ENCODE measurements at places on chromosomes 7 and 10.
A peak's percentile ranks its signal among the peaks of the same experiment; 100 is the strongest.

DNA sequence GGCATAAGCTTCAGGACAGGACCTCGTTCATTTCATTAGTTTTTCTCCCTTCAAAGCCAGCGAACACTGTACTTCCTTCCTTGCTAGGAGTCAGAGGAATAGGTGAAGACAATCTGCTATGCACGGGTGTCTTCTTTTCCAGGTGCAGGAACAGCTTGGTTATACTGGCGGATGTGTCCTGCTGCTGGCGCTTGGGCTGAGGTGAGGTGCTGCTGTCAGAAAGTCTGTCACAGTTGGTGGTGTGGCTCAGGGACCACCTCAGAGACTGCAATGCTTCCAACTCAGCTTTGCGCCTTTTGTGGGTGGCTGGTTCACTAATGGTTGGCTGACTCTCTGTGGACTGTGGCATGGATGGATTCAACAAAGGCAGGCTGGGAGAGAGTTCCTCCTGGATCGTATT lies 58.3 kb upstream of the UBN2 start:
- no peak for DNase-seq

DNA sequence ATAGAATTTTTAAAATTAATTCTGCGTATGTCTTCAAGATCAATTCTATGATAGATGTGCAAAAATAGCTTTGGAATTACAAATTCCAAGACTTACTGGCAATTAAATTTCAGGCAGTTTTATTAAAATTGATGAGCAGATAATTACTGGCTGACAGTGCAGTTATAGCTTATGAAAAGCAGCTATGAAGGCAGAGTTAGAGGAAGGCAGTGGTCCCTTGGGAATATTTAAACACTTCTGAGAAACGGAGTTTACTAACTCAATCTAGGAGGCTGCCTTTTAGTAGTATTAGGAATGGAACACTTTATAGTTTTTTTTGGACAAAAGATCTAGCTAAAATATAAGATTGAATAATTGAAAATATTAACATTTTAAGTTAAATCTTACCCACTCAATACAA lies 70.8 kb downstream of the CFTR start:
- DNase-seq = no peak

- DNase-seq = no peak
Observed at GRCh38 chr7:33639552-33640197, 265.7 kb upstream of the BMPER start.

GRCh38 chr10:28853195-28853594 lies 175.9 kb downstream of the BAMBI start:
- DNase-seq = peak; percentile 46

GRCh38 chr7:135213831-135214230 lies 2.5 kb upstream of the WDR91 start:
- no peak for DNase-seq

DNA sequence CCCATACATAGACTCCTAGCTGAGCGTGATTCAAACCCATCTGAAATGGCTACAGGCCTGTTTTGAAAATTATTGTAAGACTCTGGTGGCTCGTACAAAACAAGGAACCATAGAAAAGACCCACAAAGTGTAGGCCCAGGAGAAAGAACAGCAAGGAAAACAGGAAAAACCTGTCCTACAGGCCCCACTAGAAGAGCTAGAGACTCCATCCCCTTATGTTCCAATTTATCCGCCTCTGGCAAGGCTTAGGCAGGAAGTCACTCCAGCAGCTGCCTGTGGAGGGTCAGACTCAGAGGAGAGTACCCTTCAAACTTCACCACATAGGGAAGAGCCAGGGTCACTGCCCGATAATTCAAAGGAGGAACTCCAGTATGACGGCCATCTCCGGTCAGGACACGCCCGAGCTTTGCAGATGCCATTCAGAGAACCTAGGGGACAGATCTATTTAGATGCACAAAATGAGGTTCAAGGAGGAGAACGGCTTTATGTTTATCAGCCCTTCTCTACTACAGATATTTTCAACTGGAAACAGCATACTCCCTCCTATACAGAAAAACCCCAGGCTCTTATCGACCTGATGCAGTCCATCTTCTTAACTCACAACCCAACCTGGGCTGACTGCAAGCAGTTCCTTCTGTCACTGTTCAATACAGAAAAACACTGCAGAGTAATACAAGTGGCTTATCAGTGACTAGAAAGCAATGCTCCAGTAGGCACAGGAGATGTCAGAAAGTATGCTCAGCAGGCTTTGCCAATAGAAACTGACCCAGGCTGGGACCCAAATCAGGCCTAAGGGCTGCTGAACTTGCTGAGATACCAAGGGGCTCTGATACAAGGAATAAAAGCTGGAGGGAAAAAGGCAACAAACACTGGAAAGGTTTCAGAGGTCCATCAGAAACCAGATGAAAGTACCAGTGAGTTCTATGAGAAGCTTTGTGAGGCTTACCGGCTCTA lies 8.6 kb upstream of the ZNF33B start:
- peak; percentile 48 for DNase-seq

- DNase-seq = no peak
Observed at GRCh38 chr7:47520406-47520805, 61.5 kb downstream of the TNS3 start.

DNA sequence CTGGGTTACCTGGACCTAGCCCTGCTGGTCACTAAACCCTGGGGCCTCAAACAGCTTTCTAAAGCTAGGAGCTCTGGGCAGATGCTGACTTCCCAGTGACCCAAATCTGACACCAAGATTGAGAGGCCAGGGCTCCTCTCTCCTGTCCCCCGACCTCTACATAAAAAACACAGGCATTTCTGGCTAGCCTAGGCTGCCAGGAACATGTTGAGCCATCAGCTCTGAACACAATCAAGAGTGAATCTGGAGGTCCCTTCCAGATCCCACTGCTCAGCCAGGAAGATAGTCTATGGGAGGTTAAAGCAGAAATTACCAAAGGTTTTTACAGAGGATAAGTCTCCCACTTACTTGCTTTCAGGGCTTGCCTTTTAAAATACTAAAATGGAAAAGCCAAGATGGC lies 22.1 kb upstream of the PDE1C start:
- no peak for DNase-seq

- no peak for DNase-seq
Observed at GRCh38 chr7:38034062-38034908, 113.8 kb downstream of the EPDR1 start.

- no peak for DNase-seq
Observed at GRCh38 chr10:126651467-126651866, 19.0 kb downstream of the C10orf90 start.

GRCh38 chr10:102322914-102323313 lies 72.6 kb upstream of the NFKB2 start:
- DNase-seq = no peak

GRCh38 chr7:85750454-85750949 lies 563.6 kb upstream of the SEMA3D start:
- DNase-seq = no peak

- DNase-seq = no peak
Observed at GRCh38 chr10:74786126-74786525, 40.3 kb upstream of the KAT6B start.

- no peak for DNase-seq
Observed at GRCh38 chr10:24579448-24579847, 144.2 kb downstream of the ARHGAP21 start.

DNA sequence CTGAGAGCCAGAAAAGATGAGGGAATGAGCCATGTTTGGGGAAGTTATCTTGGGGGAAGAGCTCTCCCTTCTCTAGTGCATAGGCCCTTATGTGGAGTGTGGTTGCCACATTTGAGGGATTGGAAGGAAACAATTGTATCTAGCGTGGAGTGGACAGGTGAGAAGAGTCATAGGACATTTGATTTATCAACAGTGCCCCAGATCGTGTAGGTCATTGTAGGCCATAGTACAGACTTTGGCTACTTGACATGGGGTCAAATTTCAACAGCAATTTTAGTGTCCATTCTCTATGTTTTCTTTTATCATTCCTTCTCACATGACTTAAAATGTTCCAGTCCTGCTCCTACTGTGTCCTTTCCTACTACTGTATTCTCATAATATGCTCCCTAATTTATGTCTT lies 1182.8 kb downstream of the SORCS1 start:
- DNase-seq = no peak

- no peak for DNase-seq
Observed at GRCh38 chr7:37732888-37733287, 49.3 kb downstream of the GPR141 start.

DNA sequence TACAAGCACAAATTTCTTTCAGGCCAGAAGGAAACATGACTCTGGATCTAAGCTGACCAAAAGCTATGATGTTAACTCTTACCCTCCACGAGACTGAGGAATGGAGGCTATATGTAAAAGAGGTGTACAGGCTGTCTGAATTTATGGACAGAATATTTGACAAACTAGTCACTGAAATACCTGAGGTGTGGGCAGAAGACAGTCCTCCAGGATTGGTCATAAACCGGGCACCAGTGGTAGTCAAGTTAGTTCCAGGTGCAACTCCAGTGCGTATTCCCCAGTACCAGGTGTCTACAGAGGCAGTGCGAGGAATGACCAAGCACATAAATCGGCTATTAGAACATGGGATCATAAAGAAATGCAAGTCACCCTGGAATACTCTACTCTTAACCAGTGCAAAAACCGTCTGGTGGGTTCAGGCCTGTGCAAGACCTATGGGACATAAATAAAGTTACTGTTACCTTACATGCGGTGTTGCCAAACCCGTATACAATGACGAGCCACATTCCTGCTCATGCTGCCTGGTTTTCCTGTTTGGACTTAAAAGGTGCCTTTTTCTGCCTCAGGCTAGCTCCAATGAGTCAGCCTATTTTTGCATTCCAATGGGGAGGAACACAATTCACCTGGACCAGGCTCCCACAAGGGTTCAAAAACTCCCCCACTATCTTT lies 6.7 kb upstream of the CYREN start:
- no peak for DNase-seq

DNA sequence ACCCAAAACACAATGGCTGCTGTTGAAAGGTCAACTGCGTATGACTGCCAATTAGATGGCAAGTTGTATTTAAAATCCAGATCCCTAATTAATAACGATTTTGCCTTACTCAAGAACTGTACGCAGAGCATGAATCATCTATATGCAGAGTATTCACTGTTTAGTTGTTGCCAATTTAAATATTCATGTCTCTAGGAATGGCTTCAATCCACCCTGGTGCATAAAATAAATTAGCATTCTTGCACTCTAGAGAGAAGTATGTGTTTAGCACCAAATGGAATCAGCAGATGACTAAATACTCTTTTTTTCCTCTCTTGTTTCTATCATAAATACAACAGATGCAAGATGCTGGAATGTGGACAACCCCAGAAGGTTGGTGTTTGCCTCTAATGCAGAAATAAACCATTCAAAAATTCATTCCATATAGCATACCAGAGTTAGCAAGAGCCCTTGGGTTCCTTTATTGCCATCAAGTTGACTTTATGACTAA lies 320.3 kb downstream of the LRRTM3 start:
- no peak for DNase-seq

DNA sequence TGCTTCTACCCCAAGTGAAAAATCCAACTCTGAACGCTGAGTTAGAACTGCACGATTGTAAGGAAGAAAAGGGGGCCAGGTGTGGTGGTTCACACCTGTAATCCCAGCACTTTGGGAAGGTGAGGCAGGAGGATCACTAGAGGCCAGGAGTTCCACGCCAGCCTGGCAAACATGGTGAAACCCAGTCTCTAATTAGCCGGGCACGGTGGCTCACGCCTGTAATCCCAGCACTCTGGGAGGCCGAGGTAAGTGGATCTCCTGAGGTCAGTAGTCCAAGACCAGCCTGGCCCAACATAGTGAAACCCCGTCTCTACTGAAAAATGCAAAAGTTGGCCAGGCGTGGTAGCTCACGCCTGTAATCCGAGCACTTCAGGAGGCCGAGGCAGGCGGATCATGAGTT lies 9.0 kb downstream of the GUSB start:
- DNase-seq = no peak

GRCh38 chr7:158266426-158266816 lies 321.2 kb downstream of the PTPRN2 start:
- DNase-seq = no peak

DNA sequence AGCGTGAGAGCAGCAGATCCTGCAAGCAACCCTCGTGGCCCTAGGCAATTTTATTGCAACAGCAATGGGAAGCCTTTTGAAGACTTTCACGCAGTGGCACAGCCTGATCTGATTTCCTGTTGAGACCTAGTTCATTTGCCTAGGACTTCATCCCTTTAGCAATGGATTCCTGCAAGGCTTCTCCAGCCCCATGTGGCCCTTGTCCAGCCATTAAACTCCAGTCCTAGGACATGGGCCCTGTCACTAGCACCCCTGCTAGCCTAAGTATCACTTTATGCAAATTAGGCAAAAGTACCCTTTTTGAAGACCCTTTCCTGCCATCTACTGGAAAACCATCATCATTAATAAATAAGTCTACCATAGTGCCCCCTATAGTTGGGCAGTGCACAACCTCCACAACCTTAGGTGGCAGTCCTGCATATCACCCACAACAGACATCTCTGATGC lies 379.4 kb downstream of the GALNT17 start:
- DNase-seq = no peak

DNA sequence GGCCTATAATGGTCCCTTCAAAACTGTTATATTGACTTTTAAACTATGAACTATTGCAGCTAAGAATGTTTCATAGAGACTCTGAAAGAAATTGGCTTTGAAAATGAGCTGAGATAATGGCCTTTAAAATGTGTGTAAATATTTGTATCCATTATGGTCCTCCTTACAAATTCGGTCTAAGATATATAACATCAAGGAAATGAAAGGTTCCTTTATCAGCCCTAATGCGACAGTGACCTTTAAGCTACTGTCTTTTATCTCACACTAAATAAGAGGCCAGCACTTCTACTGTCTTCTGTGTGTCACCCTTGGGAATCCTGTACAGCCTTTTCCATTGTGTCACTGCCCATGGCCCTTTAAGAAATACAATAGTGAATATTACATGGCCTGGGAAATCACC lies 19.5 kb downstream of the COL28A1 start:
- no peak for DNase-seq

DNA sequence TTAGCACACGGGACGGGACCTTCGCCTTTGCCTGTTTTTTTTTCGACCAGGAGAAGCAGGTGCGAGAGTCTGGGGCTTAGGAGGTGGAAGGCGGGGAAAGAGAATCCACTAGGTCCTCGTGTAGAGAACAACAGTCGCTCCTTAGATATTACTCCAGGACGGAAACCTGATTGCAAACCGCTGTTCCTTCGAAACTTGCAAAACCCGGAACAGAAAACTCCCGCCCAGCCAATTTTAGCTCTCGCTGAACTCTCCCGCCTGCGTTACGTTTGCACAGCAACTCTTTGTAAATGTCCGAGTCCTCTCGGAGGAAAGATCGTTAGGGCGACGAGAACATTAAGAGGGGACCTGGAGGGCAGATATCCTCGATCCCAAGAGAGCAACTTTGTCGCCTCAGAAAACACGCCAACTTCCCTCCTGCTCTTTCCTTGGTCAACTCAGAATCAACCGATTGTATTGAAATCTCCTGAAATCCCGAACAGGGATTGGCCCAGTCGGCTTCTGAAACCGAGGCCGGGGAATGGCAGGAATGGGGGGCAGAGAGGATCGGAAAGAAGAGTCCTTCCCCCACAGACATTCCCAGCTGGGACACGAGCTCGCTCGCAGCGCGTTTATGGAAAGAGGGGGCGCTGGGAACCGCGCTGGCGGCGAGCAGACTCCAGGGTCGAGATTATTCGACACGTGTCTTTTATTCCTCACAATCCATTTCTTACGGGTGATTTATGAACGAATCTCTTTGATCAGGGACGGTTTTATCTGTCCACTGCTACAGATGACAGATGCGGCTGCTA lies 9.9 kb downstream of the TWIST1 start:
- peak; percentile 65 for DNase-seq
